ENCODE measurements at places on chromosomes 2 and 18.

DNA sequence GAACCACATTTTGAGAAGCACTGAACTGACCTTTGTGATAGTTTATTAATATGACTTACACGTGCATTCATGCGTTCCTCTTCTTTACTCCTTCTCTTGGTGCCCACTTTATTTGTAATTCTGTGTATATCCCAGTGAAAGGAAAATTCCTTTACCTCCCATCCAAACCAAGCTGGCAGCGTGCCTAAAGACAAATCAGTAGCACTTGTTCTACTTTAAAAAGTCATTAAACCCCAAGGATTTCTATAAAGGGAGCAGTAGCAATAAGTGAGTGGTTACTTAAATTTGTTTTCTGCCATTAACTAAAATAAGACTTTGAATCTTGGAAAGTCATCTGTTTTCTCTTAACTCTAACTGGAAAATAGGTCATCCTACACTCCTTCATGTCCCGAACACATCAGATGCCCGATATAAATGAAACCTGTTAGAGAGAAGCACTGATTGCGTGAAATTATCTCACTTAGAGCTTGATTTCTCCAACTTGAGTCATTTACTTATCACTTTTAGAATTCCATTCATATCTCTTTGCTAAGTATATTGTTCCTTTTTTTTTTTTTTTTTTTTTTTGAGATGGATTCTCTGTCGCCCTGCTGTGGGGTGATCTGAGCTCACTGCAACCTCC lies 10.7 kb downstream of the PIK3C3 start:
- no peak for DNase-seq

DNA sequence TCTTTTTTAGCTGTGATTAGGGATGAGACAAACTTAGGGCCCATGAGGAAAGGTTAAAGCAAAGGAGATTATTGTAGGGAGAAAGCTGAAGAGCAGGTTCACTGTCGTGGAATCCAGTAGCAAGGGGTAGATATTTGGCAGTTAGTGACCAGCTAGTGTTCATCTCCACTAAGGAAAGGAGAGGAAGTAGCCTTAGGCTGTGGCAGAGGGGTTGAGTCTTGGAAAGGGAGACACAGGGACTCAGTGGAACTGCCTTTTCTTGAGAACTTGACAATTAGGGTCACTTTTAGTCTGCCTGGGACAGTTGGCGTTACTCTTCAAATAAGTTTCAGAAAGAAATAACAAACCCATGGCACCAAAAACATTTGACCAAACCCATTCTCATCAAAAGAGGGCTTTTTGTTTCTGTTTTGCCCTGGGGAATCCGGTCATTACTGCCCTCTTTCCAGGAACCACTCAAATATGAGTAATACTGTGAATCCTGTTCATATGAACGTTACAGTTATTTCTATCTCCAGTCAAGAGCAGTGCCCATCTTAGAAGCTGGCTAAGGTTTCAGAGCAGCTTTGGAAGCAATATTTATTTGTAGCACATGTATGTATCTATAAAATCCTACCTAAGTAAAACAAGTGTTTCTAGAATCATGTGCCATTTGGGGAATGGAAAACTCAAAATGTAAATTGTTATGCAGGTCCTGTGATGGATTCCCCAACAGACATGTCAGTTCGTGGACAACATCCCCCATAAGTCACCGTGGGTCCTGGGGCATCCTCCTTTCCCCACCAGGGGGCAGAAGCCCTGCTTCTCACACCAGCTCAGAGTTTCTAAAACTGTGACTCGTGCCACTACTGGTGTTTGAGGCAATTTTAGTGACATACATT lies 77.3 kb upstream of the PHLPP1 start:
- peak; percentile 42 for DNase-seq

GRCh38 chr18:21313576-21313975 lies 71.5 kb downstream of the GREB1L start:
- DNase-seq, result no peak

GRCh38 chr2:17634997-17635396 lies 94.5 kb downstream of the VSNL1 start:
- DNase-seq, result no peak

DNA sequence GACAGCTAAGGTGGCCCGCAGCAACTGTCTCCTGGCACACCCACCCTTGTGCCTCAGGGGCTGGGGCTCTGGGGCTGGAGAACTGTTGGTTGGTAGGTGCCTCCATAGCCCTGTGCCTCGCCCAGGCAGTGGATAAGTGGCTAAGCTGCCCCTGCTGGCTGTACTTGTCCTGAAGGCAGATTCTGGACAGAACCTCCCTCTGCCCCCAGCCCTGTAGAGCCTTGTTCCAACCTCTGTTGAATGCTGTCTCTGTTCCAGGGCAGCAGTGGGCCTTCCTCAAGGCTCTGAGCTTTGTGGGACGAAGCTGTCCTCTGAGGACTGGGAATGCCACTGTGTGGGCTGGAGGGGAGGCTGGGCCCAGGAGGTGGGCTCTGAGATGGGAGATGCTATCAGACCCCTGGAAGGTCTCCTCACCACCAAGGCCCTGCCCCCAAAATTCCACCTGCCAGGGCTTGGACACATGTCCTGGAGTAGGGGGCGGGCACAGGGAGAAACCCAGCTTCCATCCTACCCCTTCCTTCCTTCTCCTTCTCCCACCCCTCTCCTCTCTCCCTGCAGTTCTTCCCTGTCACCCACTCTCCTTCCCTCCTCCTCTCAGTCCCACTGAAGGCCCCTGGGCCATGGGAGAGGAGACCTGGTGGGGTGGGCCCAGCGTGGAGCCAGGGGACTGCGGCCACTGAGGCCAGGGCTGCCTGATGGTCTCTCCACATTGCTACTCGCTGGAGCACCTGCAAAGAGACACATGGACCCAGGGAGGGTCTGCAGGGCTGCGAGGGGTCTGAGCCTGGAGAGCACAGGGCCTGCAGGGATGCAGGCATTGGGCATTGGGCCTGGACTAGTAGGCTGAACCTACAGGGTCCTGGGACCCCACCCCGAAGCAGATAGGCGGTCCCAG lies 1.7 kb upstream of the PDCD1 start:
- DNase-seq, result no peak

DNA sequence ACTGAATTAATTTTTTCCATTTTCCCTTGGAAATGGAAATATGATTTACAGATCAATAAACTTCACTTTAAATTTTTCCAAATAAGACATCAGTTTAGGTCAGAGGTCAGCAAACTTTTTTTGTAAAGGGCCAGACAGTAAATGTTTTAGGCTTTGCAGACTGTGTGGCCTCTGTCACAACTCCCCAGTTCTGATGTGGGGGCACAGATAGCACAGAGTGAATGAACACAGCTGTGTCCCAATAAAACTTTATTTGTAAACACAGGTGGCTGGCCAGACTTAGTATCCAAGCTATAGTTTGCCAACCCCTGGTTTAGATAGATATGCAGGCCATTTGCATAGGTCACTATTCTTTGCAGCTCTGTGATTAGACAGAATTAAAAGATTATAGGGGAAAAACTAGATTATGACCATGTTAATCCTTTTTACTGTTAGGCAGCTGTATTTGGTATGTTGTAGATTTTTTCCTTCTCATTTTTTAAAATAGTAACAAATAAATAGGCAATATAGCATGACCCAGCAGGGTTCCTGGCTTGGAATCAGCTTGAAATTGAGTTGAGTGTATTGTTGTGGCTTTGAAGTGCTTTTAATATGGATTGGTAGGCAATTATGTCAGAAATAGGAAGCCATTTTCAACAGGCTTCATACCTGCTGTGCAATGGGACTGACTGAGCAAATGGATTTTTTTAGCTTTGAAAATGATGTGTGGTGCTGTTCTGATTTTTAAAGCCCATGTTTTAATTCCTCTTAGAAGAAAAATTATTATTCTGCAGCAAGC lies 59.7 kb downstream of the WDSUB1 start:
- DNase-seq, result no peak
